Pancreas (tissue), 10 donors: ENCODE measurements at places on chromosomes 7 and 10. TPM values are rescaled to one million over a fixed set of nuclear protein-coding genes. Genes with fewer than 3 reads are reported as not detected.

The CAV1 gene
- 15.9 TPM for total RNA-seq

DNA sequence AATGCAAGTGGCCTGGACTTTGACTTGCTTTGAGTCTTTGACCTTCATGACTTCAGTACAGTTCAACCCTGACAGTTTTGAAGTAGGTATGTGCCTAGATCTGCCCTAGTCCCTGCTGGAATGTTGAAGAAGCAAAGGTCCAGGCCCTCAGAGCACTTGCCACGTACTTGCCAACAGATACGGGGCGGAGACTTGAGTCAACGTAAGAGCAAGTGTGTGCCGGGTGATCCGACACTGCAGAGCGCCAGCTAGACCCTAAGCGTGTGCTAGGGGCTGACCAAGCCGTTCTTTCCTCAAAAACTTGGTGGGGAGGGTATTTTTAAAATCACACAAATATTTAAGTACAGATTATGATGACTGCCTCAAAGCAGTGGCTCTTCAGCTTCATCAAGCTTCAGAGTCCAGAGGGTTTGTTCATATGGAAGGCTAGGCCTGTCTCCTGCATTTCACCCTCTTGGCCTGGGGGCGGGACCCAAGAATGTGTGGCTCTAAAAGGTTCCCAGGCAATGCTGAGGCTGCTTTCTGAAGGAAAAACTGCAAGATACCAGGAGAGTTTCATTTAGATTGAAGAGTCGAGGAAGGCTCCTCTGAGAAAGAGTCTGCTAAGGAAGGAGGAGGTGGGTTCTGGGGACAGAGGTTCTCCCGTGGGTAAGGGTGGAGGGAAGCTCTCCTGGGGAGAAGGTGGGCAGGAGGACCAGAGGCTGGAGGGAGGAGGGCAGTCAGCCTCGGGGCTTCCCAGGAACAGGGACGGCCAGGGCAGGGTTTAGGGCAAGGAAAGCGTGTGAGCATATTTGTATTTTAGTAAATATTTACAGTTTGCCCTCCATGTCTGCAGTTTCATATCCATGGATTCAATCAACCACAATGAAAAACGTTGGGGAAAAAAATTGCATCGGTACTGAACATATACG is 160.3 kb downstream of the EGFR start:
- no peak overlapping the region for H3K27ac ChIP-seq
- peaks cover 10% of the 10 kb centered on the region for H3K36me3 ChIP-seq
- no peaks in the 10 kb centered on the region for H3K4me1 ChIP-seq
- H3K4me3 ChIP-seq, result no peak overlapping the region
- no peaks in the 10 kb centered on the region for H3K27me3 ChIP-seq

GRCh38 chr10:4576206-4576605 is 249.8 kb upstream of the AKR1E2 start:
- no peak overlapping the region for H3K4me3 ChIP-seq
- DNase-seq, result no peak
- H3K36me3 ChIP-seq, result no peaks in the 10 kb centered on the region
- no peaks in the 10 kb centered on the region for H3K4me1 ChIP-seq
- no peaks in the 10 kb centered on the region for H3K27me3 ChIP-seq

The DNAH11 gene
- total RNA-seq, result 0.57 TPM

The ABCB8 gene
- 9.4 TPM for total RNA-seq

DNA sequence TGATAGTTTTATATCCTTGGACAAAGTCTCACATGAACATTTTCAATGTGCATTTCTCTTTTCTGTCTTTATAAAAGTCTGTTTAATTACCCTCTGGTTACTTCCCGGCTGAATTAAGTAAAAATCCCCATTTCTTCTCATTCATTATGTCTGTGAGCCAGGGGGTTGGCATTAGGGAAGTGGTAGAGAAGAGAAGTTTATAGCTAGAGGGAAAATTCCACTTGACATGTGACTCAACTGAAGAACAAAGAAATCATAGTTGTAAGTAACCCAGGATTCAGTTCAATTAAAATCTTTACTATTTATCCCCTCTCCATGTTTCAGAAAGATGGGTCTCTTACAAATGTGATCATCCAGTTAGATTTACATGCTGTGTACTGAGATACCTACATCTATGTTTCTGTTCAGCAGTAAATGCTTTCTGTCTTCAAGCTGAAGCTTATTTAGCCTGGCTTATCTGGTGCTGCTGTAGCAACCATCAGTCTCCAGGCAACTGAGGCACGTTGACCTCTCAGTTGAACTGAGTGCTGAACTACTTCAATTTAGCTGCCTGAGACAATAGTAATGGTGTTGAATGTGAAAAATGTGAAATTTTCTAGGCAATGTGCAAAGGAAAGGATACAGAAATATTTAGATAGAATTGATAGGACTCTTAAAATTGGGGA is 181.6 kb downstream of the MLLT10 start:
- DNase-seq, result no peak
- no peaks in the 10 kb centered on the region for H3K4me1 ChIP-seq
- H3K36me3 ChIP-seq, result no peaks in the 10 kb centered on the region
- H3K27me3 ChIP-seq, result no peaks in the 10 kb centered on the region

The DDC gene
- 10.0 TPM for total RNA-seq

GRCh38 chr10:34666008-34666704 is 148.9 kb downstream of the PARD3 start:
- no peak for DNase-seq
- no peaks in the 10 kb centered on the region for H3K4me1 ChIP-seq
- H3K36me3 ChIP-seq, result no peaks in the 10 kb centered on the region
- H3K27me3 ChIP-seq, result no peaks in the 10 kb centered on the region
- H3K27ac ChIP-seq, result no peak overlapping the region

GRCh38 chr10:76072384-76072783 is 641.0 kb downstream of the LRMDA start:
- no peaks in the 10 kb centered on the region for H3K27me3 ChIP-seq
- H3K27ac ChIP-seq, result no peak overlapping the region
- no peaks in the 10 kb centered on the region for H3K4me1 ChIP-seq
- DNase-seq, result no peak

- H3K36me3 ChIP-seq, result no peaks in the 10 kb centered on the region
- peaks cover 8% of the 10 kb centered on the region for H3K4me1 ChIP-seq
- no peak overlapping the region for H3K27ac ChIP-seq
- DNase-seq, result no peak
- H3K27me3 ChIP-seq, result no peaks in the 10 kb centered on the region
- peak overlapping the region; percentile 87 for H3K4me3 ChIP-seq
These were observed 948 bp downstream of the ZNF138 start for GRCh38 chr7:64795176-64795575.
